ENCODE measurements at places on chromosomes 7 and 10. TPM values are rescaled to one million over a fixed set of nuclear protein-coding genes. Genes with fewer than 3 reads are reported as not detected.

- no peak for DNase-seq
Observed at GRCh38 chr7:149409895-149410294, 51.0 kb downstream of the ZNF777 start.

DNA sequence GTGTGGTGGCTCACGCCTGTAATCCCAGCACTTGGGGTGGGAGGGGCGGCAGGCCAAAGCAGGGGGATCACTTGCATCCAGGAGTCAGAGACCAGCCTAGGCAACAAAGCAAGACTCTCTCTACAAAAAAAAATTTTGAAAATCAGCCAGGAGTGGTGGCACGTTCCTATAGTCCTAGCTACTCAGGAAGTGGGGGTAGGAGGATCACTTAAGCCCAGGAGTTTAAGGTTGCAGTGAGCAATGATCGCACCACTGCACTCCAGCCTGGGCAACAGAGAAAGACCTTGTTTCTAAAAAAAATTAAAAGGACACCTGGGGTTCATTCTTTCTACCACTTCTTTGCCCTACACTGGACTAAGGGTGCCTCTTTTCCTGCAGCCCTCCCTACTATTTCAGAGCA lies 15.1 kb downstream of the WAPL start:
- no peak for DNase-seq

The ACBD5 gene
- 59.5 TPM for total RNA-seq

The SLC37A3 gene
- total RNA-seq: 13.2 TPM

GRCh38 chr10:30877111-30877510 lies 154.6 kb downstream of the ZNF438 start:
- DNase-seq: no peak

The TFEC gene
- 1.6 TPM for total RNA-seq

Measured in cardiac septum (tissue), 1 donor.